Psoas muscle (tissue), 8 donors: ENCODE measurements at places on chromosomes 1 and 21. TPM values are rescaled to one million over a fixed set of nuclear protein-coding genes. Genes with fewer than 3 reads are reported as not detected.

Gene RCSD1
- total RNA-seq, result 21.1 TPM

Gene ANXA9
- not detected for total RNA-seq

Gene SOAT1
- total RNA-seq, result 21.0 TPM

Gene TSNAX
- 108 TPM for total RNA-seq

DNA sequence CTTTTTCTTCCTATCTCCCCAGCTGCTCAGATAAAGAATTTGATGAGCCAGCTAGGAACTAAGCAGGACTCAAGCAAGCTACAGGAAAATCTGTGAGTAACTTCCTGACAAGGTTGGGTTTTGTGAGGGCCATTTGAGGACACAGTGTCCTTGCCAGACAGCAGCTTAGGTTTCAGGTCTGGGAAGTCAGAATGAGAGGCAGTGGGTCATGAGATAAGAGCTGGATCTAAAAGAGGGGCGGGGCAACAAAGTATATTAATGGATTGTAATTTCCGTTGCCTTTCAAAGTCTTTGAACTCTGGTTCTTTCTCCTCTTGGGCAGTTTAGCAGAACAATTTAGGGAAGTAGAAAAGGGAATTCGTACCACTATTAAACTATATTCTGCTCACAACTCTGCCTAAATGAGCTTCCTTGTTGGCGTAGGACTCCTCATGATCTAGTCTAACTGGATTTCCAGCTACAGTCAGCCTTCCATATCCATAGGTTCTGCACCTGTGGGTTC lies 16.6 kb downstream of the STX12 start:
- H3K4me1 ChIP-seq, result peaks cover 33% of the 10 kb centered on the region
- peak; percentile 42 for DNase-seq
- H3K27ac ChIP-seq, result peak overlapping the region; percentile 75
- no peaks in the 10 kb centered on the region for H3K27me3 ChIP-seq
- no peak overlapping the region for H3K4me3 ChIP-seq

Gene FALEC
- not detected for total RNA-seq
